Activated CD4-positive, alpha-beta T cell treated with anti-CD3 and anti-CD28 coated beads, Interleukin-2, amount 10 ng/mL, durations not matched to agents 24 days and 14 days (primary cell): ENCODE measurements at places on chromosomes 2 and 18. TPM values are rescaled to one million over a fixed set of nuclear protein-coding genes. Genes with fewer than 3 reads are reported as not detected.

RAB27B gene
- 0.33 and 0.45 TPM in 2 replicates for total RNA-seq

CRYGA gene
- total RNA-seq = not detected in 2 replicates

CDK5R2 gene
- total RNA-seq = not detected in 2 replicates

- peak overlapping the region; percentile 0 for H3K27ac ChIP-seq
- peak overlapping the region; percentile 32 for H3K4me3 ChIP-seq
- peaks cover 10% of the 10 kb centered on the region for H3K36me3 ChIP-seq
- H3K27me3 ChIP-seq = no peaks in the 10 kb centered on the region
- peak; percentile 70 for DNase-seq
- H3K4me1 ChIP-seq = peaks cover 12% of the 10 kb centered on the region
These were observed 89.9 kb upstream of the CDCA7 start for GRCh38 chr2:173264603-173265366.

DNA sequence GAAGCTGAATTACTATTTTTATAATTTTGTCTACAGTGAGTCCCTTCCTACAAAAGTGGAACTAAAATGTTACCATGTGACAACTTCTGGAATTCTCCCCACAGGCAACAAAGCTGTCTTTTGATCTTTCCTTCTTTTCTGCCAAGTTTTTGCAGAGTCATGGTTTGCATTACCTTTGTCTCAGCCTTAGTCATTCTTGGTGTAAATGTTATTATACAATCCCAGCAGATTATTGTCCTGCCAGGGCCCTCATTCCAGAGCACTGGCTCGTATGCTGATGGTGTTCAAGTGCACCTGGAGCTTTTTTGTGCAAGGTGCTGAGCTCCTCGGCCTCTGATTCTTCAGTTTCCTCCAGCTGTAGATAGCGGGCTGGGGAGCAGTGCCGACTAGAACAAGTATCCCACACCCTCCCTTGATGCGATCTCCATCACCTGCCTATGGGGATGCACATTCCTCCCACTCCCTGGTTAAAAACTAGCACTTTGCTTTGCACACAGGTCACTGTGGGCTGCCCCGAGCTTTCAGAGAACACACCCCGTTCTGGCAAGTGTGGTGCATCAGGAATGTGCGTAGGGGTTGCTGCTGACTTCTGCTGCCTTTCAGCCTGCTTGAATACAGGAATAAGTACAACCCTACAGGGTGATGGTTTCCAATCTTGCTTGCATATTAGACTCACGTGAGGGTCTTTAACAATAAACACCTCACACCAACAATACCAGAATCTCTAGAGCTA, 263.6 kb downstream of the RNF144A start:
- H3K4me3 ChIP-seq = no peak overlapping the region
- DNase-seq = no peak
- H3K27ac ChIP-seq = no peak overlapping the region
- H3K27me3 ChIP-seq = peaks cover 1% of the 10 kb centered on the region

GRCh38 chr2:205283736-205284270, 398.5 kb upstream of the NRP2 start:
- H3K27me3 ChIP-seq = peaks cover 4% of the 10 kb centered on the region
- H3K36me3 ChIP-seq = no peaks in the 10 kb centered on the region
- H3K27ac ChIP-seq = no peak overlapping the region
- DNase-seq = no peak
- H3K4me3 ChIP-seq = no peak overlapping the region
- no peaks in the 10 kb centered on the region for H3K4me1 ChIP-seq

DNA sequence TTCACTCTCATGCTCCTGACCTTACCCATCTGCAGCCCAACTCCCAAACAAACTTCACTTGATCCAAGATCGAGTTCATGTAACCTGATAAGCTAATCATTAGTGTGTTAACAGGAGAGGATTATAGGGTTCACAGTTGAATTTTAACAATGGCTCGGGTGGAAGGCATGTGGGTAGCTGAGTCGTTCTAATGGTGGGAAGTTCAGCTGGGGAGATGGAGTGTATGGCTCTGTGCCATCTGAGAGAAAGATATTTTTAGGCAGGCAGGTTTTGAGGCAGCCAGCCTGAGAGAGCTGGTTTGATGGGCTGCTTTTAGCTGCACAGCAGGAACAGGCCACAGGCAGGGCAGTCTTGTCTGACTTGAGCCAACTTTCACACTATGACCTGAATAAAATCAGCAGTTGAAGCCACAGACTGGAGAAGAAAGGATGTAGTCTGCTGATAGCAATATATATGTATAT, 17.7 kb upstream of the NFE2L2 start:
- H3K27ac ChIP-seq = no peak overlapping the region
- H3K4me1 ChIP-seq = peaks cover 6% of the 10 kb centered on the region
- H3K27me3 ChIP-seq = no peaks in the 10 kb centered on the region
- H3K36me3 ChIP-seq = peaks cover 3% of the 10 kb centered on the region
- no peak overlapping the region for H3K4me3 ChIP-seq
- no peak for DNase-seq

DNA sequence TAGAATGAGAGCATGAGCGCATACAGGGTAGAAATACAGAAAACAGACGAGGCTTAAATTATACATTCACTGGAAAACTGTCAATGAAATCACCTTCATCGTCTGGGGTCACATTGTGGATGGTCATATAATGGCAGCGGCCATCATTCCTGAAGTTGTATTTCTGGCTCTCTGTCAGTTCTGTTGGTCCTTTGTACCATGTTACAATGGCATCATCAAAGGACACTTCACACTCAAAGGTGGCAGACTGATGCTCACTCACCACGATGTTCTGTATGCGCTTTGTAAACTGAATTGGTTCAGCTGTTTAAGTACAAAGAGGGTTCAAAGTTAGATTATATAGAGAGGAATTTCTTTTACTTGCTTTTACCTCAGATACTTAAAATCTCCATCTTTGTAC, 104.9 kb downstream of the TTN start:
- H3K4me1 ChIP-seq = peaks cover 2% of the 10 kb centered on the region
- no peaks in the 10 kb centered on the region for H3K36me3 ChIP-seq
- no peak overlapping the region for H3K4me3 ChIP-seq

- DNase-seq = peak; percentile 86
- H3K36me3 ChIP-seq = peaks cover 6% of the 10 kb centered on the region
- peaks cover 58% of the 10 kb centered on the region for H3K4me1 ChIP-seq
- H3K27me3 ChIP-seq = no peaks in the 10 kb centered on the region
These were observed 1.1 kb downstream of the HPCAL1 start for GRCh38 chr2:10303694-10304378.

DNA sequence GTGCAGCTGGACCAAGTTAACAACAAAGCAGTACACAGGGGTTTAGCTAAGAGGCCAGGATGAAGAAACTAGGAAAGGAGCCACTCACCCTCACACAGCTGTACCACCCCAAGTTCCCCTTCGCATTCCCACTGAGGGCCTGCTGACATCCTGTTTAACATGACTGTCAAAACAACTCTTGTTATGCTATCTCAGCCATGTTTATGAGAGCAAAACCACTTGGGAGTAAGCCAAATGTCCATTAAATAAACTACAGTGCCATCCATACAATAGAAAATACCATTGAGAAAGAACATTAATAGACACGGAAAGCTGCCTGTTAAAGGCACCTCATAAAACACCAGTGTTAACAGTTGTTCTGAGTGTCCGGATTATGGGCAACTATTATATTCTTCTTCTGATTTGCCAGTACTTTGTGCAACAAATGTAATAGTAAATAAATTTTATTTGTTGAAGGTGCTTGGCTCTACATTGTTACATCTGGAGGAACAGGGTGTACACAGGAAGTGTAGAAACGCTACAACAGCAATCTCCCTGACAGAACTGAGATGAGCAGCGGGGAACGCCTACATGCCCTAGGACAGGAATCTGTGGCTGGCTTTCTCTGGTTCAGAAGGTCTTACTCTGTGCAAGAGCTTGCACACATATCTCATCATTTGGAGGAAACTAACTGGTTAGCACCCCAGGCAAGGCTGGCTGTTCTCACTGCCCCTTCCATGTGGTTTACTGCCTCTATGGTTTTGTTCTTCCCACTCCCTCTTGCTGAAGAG, 85.6 kb downstream of the EHD3 start:
- peak overlapping the region; percentile 67 for H3K27ac ChIP-seq
- peaks cover 62% of the 10 kb centered on the region for H3K4me1 ChIP-seq
- H3K27me3 ChIP-seq = no peaks in the 10 kb centered on the region
- H3K4me3 ChIP-seq = peak overlapping the region; percentile 64

- H3K4me1 ChIP-seq = no peaks in the 10 kb centered on the region
- no peaks in the 10 kb centered on the region for H3K36me3 ChIP-seq
- DNase-seq = no peak
- no peaks in the 10 kb centered on the region for H3K27me3 ChIP-seq
- no peak overlapping the region for H3K27ac ChIP-seq
These were observed 70.3 kb downstream of the IKZF2 start for GRCh38 chr2:213080969-213081617.

DNA sequence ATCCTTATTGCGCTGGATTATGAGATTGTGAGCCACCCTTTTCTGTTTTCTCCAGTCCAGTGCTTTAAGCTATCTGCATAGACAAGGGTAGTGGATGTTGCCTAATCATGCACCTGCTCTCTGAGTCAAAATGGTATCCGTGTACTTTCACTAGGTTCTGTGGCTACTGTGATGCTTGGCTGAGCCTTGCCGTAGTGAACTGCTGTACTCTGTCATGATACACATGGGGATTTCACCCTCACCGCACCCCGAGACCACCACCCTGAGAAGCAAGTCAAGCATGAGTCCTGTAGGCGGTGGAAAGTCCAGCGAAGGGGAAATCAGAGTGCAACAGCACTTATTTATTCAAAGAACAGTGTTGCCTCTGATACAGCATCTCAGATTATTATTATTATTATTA, 55.0 kb downstream of the ARHGAP25 start:
- no peak overlapping the region for H3K27ac ChIP-seq
- peaks cover 31% of the 10 kb centered on the region for H3K4me1 ChIP-seq
- no peaks in the 10 kb centered on the region for H3K27me3 ChIP-seq

- no peak overlapping the region for H3K27ac ChIP-seq
- no peak overlapping the region for H3K4me3 ChIP-seq
- no peak for DNase-seq
- no peaks in the 10 kb centered on the region for H3K27me3 ChIP-seq
- H3K36me3 ChIP-seq = no peaks in the 10 kb centered on the region
- H3K4me1 ChIP-seq = no peaks in the 10 kb centered on the region
These were observed 207.3 kb upstream of the APCDD1 start for GRCh38 chr18:10247021-10247741.

GRCh38 chr2:187614756-187615155, 60.5 kb upstream of the TFPI start:
- DNase-seq = no peak
- H3K36me3 ChIP-seq = no peaks in the 10 kb centered on the region
- no peaks in the 10 kb centered on the region for H3K27me3 ChIP-seq
- H3K27ac ChIP-seq = no peak overlapping the region

- no peaks in the 10 kb centered on the region for H3K36me3 ChIP-seq
- peaks cover 20% of the 10 kb centered on the region for H3K27me3 ChIP-seq
- no peak overlapping the region for H3K4me3 ChIP-seq
These were observed 101.9 kb downstream of the MCFD2 start for GRCh38 chr2:46813680-46814079.

DNA sequence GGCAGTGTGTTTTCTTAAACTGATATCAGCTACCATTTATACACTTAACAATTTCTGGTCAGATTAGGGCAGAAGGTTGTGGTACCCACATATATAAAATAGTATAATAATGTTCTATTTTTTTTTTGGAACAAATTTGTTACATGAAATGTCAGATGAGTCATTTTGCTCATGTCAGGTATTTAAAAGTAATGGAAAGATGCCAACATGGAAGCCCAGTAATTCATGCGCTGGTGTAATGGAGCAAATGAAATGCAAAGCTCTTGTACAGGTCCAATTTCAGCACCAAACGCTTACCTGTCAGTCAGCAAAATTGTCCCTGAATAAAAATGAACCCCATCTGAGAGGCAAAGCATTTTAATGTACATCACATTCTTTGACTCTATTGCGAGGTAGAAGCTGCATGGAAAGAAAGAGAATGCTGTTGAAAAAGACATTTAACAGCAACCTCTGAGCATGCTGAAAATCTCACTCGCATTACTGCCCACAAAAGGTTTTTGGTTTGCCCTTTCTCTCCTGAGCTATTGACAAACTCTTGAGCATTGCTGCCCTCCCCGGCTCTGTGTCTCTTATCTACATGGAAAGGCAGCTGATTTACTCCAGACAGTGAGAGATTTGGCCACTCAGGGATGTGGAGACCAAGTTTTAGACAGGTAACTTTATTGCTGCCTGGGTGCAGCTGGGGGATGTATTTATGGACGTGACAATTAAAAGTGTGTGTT, 217.5 kb downstream of the CAMKMT start:
- H3K27me3 ChIP-seq = no peaks in the 10 kb centered on the region
- peak overlapping the region; percentile 72 for H3K27ac ChIP-seq
- H3K4me3 ChIP-seq = peak overlapping the region; percentile 63
- peaks cover 18% of the 10 kb centered on the region for H3K4me1 ChIP-seq

DNA sequence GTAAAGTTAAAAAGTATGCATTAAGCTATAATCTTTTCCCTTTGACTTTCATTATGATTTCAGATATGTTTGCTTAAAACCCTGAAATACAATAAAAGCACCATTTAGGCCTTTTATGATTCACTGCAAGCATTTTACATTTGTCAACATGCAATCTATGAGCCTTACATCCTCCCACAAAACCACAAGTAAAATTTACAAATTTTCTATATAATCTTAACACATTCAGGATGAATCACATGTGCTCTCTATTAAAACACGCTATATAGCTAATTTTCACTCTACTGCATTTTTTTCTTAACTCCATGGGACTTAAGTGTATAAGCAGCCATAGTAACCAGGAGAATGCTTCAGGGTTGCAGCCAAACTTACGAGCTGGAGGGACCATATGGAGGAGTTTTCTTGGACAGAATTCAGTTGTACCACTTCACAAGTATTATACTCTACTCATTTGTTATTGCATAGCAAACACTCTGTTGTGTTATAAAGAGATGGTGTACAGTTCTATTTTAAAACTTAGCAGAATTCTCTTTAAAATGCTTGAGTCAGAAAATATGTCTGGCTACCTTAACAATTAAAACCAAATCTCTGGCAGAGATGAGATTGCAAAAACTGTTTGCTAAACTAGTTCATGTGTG, 293.2 kb downstream of the ALK start:
- H3K4me3 ChIP-seq = no peak overlapping the region
- no peaks in the 10 kb centered on the region for H3K27me3 ChIP-seq
- no peak overlapping the region for H3K27ac ChIP-seq
- DNase-seq = no peak
- H3K36me3 ChIP-seq = no peaks in the 10 kb centered on the region

GRCh38 chr2:157443795-157444640, at the start of gene CYTIP:
TSS of gene CYTIP (minus strand) at chr2:157444089. CDS start at chr2:157444020, 69 bp downstream.
- H3K4me1 ChIP-seq = peaks cover 50% of the 10 kb centered on the region
- peak within 1 kb of the TSS; percentile 92 for H3K4me3 ChIP-seq
- peak within 1 kb of the TSS; percentile 97 for H3K27ac ChIP-seq
- H3K36me3 ChIP-seq = peaks cover 47% of the 10 kb centered on the region

DNA sequence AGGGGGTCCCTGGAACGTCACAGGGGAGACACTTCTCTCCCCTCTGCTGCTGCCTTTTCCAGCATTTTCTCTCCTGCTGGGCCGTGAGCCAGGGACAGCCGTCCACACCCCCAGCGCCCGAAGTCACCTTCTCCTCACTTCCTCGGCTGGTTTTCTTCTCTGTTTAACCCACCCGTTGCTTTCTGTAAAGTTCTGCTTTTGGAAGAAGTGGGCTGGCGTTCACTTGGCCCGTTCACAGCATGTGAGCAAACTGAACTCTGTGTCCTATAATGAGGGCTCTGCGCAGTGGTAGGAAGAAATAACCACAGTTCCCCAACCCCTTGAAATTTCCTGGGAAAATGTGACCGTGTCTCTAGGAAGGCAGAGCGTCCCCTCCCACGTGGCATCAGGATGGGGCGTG, 187.0 kb upstream of the HDAC4 start:
- no peaks in the 10 kb centered on the region for H3K4me1 ChIP-seq
- H3K27me3 ChIP-seq = no peaks in the 10 kb centered on the region
- H3K36me3 ChIP-seq = no peaks in the 10 kb centered on the region
- no peak overlapping the region for H3K27ac ChIP-seq
- no peak overlapping the region for H3K4me3 ChIP-seq
